ENCODE measurements at places on chromosomes 4 and X.

DNA sequence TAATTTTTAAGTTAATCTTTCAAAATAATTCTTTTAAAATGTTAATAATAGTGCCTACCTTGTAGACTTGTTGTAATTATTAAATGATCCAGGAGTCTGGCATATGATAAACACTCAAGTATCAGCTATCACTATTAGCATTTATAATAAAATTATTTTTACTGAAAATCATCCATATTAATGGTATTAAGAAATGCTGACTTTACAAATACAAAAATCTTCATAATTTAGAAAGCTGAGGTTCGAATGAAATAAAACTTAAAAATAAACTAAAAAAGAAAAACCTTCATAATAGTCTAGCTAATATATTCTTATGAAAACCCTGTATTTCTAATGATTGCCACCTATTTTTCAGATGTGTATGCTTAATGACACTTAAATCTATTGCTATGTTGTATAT is 5.2 kb downstream of the MGARP start:
- DNase-seq = no peak

DNA sequence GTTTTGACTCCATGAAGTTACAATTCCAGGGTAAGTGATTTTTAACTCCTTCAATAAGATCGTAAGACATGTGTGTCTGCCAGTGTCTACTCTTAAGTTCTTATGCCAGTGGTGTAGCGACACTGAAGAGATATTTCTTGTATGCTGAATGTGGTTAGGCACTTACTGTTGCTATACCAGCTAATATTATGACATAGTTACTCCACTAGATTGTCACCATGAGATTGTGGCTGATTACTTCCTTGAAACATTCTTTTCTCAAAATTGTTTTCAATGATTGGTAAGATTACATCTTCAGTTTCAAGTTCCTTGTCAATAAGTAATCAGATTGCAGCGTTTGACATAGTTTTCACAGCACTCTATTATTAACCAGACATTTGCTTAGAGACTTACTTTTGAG is 60.6 kb upstream of the PAGE5 start:
- no peak for DNase-seq

- no peak for DNase-seq
Measured at GRCh38 chr4:152328582-152328981, 207.3 kb downstream of the FBXW7 start.

DNA sequence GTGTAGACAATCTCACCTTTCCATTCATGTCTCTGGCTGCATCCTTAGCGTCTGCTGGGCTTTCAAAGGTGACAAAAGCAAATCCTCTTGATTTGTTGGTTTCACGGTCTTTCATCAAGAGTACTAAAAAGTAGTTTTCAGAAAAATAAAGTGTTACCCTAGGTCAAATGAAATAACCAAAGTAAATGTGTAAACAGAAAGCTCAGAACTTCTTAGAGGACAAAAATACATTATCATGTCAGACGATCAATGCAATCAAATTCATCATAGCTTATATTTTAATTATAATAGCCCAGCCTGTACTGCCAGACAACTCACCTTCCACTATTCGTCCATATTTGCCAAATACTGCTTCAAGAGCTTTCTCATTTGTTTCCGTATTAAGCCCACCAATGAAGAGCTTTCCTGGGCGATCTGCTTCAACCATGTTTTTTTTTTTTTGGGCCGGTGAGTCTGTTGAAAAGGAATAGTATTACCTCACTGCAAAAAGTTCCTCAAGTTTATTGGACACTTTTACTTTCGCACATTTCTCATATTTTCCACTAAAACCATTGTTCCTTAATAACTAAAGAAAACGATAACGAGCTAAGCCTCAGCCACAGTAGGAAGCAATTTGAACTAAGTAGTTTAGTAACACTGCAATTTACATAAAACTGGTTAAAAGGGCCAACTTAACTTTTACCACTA is 1.4 kb downstream of the RBMX start:
- no peak for DNase-seq

DNA sequence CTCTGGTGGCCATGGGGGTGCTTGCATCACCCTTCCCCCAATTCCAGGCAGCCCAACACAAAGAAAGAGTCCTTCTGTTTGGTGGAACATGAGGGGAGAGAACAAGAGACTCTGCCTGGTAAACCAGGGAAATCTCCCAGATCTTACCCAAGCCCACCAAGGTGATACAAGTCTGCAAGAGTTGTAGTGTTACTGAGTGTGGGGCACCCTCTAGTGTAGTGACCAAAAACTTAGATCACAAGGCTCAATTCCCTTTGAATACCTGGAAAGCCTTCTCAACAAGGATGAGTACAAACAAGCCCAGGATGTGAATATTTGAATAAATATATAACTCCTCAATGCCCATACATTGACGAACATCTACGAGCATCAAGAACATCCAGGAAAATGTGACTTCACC is 64.7 kb downstream of the IL13RA2 start:
- no peak for DNase-seq

- DNase-seq = no peak
Measured at GRCh38 chrX:112662559-112663427, 16.9 kb downstream of the LHFPL1 start.

- DNase-seq = no peak
Measured at GRCh38 chrX:3527811-3528210, 181.4 kb upstream of the MXRA5 start.

DNA sequence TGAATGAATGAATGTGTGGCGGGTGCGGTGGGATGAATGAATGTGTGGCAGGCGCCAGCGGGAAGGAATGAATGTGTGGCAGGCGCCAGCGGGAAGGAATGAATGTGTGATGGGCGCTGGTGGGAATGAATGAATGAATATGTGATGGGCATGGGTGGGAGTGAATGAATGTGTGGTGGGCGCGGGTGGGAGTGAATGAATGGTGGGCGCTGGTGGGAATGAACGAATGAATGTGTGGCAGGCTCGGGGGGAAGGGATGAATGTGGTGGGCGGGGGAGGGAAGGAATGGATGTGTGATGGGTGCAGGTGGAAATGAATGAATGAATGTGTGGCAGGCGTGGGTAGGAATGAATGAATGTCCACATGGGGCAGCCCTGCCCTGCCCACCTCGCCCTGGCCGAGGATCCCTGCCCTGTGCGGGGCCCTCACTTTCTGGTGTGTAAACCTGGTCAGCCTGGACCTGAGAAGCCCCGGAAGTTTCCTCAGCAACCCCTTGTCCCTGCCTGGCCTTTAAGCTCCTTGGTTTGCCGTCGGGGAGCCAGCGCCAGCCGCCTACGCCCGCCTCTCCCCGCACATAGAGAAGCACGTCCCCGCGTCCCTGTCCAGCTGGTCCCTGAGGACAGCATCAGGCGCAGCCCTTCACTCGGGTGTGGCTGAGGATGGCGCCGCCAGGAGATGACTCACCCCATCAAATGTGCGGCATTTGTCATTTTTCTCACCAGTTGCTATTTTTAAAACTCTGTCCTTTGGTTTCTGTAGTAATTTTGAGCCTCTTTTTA is 112.8 kb upstream of the LRPAP1 start:
- DNase-seq = peak; percentile 60

- DNase-seq = no peak
Measured at GRCh38 chrX:110053453-110053852, 50.5 kb downstream of the TMEM164 start.

DNA sequence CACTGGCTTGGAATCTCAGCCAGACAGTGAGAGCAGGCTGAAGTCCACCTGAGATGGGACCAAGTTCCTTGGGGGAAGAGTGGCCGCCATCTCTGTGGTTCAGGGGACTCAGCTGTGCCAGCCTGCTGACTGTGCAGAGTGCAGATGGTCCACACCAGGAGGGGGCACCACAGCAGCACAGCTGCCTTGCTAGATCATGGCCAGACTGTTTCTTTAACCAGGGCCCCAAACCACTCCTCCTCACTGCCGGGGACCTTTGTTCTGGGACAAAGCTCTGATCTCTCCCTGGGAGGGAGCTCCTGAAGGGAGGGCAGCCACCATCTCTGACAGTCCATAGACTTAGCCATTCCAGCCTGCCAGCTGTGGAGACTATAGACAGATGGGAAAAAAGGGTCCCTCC is 2189.6 kb downstream of the PCDH7 start:
- DNase-seq = no peak

GRCh38 chr4:106628586-106629267 is 260.1 kb upstream of the GIMD1 start:
- no peak for DNase-seq

DNA sequence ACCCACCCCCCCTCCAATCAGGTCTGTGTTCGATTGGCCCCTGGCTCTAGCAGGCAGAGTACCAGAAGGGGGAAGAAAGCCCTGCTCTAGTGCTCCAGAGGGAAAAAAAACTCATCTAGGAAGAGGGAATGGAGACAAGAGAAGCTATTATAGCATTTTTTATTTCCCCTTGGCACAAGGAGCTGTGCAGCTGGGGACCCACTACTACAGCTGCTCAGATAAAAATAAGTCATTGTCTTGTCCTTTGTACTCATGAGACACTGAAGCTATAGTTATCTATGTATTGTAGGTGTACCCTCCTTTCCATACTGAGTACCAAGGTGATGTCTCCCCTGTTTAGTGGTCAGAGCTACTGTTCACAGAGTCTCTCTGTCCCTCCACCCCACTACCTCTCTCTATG is 14.3 kb downstream of the CCDC160 start:
- no peak for DNase-seq

GRCh38 chr4:67581913-67582312 is 23.4 kb downstream of the STAP1 start:
- DNase-seq = no peak

All from aorta (tissue), 5 donors.